ENCODE measurements at places on chromosomes 3 and 15.

DNA sequence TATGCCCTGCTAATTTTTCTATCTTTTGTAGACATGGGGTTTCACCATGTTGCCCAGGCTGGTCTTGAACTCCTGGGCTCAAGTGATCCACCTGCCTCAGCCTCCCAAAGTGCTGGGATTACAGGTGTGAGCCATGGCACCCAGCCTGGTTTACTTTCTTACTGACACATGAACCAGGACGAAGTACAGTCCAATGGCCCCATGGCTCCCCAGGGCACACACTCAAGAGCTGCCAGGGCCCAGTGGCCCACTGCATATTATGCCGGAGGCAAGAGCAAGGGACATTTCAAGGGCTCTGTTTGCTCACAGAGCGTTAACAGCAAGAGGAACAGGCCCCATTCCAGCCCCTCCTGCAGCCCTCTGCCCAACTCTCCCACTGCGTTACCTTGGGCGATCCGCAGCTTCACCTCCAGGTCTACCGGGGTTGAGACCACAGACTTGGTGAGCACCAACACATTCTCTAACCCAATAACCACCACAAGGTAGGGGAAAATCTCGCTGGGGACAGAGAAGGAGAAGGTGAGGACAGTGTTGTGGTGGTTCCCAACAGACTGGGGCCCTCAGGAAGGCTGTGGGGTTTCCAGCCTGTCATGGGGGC lies 42.8 kb downstream of the PTPN23 start:
- DNase-seq: no peak

GRCh38 chr3:17833786-17834559 lies 91.5 kb upstream of the TBC1D5 start:
- no peak for DNase-seq

DNA sequence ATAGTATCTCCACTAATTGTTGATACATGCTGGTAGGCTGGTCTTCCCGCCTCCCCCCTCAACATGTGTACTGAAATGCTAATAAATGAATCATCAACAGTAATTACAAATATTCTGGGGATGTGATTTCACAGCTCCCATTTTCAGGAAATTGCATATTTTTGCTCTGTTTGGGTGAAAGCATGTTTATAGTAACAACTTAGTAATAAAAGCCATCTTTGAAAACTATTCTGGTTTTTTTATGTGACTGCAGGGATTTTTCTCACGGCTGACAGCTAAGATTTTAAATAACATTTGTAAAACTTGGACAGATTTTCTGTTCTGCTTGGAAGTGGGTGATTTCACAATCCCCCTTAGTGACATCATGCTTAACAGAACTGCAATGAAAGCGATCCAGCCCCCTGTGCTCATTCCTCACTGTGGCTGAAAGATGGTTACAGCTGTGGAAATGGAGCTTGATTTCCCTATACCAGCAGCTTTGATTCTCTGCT lies 25.6 kb upstream of the FAM174B start:
- DNase-seq: no peak

DNA sequence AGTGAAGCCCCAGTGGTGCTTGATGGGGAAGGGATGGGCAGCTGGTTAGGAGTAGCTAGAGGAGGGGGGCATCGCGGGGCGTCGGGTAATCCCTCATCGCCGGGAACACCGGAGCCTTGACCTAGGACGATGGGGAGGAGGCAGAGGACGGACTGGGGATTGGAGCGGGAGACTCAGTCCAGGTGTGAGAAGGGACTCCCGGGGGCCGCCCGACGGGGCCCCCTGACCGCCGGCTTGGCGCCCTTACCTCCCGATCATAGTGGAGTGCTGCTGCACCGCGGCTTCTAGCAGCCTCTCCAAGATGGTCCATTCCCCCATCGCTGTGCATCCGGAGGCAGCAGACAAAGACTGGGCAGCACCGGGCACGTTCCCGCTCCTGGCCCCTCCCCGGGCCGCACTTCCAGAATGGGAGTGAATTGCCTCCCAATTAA lies 612 bp downstream of the GJD2 start:
- no peak for DNase-seq

GRCh38 chr15:45529613-45530012 lies 7.1 kb upstream of the SLC30A4 start:
- DNase-seq: no peak

All from stimulated activated CD8-positive, alpha-beta memory T cell treated with anti-CD3 and anti-CD28 coated beads, Interleukin-4, amount 100 ng/mL, for 24 hours (primary cell).